ENCODE measurements at places on chromosomes 12 and 14.

DNA sequence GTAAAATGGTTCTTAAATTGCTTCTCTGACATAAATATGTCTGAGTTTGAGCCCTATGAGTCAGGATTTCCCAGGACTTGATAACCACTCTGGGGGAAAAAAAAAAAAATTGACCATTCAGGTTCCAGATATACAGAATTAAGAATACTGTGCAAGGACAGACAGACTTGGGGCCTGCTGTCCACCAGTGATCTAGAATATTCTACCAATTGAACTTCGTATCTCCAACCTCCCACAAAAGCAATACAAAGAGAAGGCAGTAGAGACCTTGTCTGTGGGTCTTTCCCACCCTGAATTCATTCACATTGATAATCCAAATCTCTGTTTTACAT lies 4.1 kb downstream of the SINHCAF start:
- no peak for DNase-seq

- no peak for DNase-seq
These were observed 231.2 kb upstream of the PLEKHG7 start for GRCh38 chr12:92471551-92471950.

- DNase-seq: no peak
These were observed 14.1 kb downstream of the DRAM1 start for GRCh38 chr12:101891462-101891971.

DNA sequence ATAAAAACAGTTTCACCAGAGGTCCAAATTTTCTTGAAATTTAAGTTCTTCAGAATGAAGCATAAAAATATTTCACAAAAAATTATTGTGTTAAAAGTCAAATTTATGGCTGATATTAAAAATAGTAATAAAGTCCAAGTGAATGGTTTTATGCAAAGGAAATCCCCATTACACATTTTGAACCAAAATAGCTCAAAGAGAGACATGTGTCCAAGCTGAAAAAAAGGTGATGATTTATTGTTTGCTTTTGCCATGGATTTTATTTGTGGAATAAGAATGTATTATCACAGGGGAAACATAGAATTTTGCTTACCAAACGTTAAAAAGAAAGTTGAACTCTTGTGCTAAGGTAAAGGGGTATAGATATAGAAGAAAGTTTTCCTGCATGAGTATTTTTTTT lies 4.6 kb downstream of the FOXG1 start:
- DNase-seq: no peak

DNA sequence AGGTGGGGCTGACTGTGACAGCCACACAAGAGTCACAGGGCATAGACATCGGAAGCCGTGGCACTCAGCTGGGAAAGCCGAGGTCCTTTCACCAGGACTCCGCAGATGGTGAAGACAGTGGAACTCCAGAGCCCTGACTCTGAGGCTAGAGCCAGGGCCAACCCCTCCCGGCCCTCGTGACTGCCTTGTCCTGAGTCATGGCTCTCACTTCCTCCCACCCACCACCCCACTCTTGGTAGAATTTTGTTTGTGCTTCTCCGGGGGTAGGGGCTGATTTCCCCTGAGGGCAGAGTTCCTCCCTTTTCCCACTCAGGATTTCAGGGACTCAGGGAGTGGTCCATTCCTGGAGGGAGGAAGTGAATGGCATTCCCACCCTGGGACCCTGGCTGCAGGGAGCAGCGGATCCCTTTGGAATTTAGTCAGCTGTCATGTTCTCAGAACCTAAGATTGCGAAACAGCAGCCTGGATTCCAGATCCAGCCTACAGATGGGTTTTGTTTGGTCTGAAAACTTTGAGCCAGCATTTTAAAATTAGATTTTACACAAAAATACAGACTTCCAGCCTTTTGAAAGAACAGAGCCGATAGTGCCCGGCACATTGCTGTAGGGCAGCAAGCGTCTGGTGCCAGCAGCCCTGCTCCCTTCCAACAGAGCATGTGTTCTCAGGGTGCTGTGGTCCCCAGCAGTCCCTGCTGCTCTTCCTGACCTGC lies 50.7 kb downstream of the TPCN1 start:
- no peak for DNase-seq

GRCh38 chr14:33062881-33063280 lies 124.2 kb downstream of the NPAS3 start:
- DNase-seq: no peak

- DNase-seq: no peak
These were observed 17.5 kb upstream of the ISM2 start for GRCh38 chr14:77516126-77516525.

- peak; percentile 74 for DNase-seq
These were observed 44.2 kb upstream of the FOS start for GRCh38 chr14:75234173-75235115.

GRCh38 chr12:991350-992333 lies 619 bp downstream of the ERC1 start:
- DNase-seq: no peak

All from Caco-2 (cell line).